ENCODE measurements at places on chromosomes 13 and 19.

GRCh38 chr19:2469102-2469914 is 6.6 kb upstream of the GADD45B start:
- DNase-seq: no peak

DNA sequence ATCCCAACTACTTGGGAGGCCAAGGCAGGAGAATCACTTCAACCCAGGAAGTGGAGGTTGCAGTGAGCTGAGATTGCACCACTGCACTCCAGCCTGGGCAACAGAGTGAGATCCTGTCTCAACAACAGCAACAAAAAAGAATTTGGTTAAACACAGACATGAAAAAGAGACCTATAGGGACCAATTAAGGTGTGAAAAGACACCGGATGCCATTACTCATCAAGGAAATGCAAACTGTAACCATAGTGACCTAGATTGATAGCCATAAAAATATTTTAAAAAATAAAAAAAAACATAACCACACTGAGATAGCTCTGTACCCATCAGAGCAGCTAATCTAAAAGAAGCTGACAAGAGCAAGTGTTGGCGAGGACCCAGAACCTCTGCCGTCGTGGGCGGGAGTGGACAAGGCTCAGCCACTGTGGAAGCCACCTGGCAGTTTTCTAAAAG is 37.1 kb upstream of the ISYNA1 start:
- no peak for DNase-seq

- no peak for DNase-seq
Measured at GRCh38 chr13:113724780-113725315, 34.2 kb upstream of the TMEM255B start.

DNA sequence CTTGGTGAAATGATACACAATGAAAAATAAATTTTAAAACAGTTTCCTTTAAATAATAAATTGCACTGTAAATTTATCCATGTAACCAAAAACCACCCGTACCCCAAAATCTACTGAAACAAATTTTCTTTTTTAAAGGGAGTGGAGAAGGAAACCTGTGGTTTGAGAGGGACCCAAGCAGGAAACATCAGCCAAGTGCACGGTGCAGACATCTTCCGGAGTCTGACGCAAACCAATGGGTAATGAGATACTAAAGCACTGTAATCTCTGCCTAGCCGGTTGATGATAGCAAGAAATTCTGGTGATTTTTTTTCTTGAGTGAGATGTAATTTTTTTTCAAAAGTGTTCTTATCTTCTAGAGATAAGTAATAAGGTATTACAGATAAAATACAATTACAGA is 115.4 kb downstream of the ABCC4 start:
- no peak for DNase-seq

Measured in cortex of kidney (tissue), 1 donor.